ENCODE measurements at places on chromosomes 4 and X.

DNA sequence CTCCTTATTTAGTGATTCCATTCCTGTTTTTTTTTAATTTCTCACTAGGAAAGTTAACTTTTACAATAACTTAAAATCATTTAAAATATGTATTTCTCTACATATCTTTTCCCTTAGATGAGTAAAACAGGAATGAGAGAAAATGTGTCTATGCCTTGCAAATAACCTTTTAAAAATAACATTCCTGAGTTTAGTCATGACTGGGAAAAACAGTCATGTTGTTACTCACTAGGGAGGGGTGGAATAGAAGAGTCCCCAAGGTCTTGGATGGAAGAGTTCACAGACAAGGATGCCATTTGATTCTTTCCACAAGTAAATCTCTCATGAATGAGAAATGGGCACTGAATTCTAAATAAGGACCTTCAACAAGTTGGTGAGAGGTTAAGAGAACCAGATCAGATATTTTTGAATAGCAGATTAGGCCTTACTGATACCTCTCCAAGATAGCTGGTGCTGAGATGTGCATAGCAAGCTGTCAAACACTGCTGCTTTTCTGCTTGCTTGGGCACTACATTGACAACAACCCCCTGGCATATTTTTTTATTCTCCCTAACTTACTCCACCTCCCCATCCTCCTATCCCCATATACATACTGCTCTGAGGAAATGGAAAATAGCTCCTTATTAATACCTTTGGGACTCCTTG is 25.1 kb downstream of the UGDH start:
- no peak for DNase-seq

DNA sequence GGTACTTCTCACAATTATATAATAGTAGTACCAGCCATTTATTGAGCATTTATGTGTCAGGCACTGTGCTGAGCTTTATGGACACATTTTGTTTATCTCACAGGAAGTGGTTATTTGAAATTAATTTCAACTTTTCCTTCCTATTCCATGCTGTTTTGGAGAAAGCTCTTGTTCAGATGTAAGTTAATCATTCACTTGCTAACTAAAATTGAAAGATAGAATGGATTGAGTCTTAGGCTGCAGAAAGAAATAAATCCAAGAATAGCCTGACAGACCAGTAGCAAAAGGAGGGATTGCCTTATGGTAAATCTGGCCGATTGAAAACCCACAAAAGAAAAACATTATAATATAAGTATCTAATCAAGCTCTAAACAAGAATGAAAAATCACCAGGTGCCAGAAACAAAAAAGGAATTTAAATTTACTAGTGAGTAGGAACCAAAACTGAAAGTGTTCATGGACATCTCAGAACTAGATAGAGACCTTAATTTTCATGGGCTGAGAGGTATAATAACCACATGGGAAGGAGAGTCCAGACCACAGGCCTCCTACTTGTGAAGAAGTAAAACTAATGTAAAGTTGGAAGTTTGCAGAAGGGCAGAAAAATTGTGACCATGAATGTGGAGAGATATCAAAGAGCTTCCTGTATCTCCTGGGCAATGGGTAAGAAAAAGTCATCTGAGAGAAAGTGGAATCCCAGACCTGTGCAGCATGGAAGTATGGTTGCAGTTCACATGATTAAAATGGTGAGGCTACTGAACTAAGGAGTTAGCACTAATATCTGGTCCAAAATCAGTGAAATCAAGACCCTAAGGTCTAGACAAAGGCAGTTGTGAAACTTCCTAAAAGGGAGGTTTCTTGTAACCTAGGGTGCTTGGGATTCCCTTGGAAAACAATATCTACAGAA is 38.0 kb downstream of the RADX start:
- DNase-seq: no peak

DNA sequence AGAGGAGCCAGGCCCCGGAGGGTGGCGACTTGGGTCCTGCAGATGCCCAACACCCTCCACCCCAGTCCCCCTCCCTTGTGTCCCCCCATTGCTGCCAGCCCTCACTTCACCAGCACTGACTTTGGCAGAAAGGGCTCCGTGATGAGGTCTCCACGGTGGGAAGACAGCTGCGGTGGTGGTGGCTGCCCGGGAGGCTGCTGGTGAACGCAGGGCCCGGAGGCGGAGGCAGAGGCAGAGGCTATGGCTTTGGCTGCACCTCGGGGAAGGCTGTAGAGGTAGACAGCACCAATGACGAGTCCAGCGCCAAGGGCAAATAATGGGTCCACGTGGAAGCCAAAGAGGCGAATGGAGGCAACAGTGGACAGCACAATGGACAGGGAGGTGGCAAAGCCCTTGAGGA is 6.8 kb downstream of the SLC35A2 start:
- DNase-seq: no peak

GRCh38 chr4:17008834-17009345 is 110.4 kb upstream of the LDB2 start:
- DNase-seq: no peak

- DNase-seq: no peak
These were observed 239.6 kb upstream of the FSTL5 start for GRCh38 chr4:162403419-162403818.

DNA sequence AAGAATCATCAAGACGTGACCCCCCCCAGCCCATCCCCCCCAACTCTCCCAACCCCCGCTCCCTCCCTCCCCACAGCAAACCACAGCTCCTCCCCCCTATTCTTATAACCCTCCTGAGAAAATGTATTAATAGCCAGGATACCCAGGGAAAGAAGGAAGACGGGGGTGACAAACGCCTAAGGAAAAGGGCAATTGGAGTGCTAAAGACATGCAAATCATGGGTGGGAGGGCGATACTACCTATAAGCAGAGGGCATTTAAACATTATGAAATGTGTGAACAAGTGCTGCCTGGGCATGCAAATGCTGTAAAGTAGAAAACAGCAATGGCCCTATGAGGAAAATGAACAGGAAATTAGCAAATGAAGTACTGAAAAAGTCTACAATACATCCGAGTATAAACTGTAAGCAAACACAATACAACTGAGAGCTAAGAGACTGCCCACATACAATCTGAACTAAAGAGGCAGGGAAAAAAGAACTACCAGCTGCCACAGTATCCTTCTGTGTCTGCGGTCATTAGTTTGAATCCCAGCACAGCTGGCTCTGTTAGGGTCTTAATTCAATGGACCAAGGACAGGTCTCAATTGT is 2.4 kb downstream of the CXXC4 start:
- DNase-seq: no peak

GRCh38 chr4:128803783-128804182 is 5.7 kb upstream of the JADE1 start:
- DNase-seq: no peak

DNA sequence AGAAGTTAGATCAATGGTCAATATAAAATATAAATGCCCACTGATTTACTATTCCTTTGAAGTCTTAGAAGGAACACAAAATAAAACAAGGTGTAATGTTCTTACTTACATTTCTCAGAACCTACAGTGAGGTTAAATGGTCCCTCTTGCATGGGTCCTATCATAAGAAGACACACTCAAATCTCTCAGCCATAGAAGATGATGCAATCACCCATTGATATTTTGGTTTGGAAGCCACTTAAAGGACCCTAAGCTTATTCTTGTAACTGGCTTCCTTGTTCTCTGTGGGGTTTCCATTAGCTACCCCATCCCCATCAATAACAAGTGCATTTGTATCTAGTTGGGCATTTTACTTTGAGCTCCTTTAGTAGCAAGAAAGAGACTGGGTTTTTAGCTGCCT is 15.1 kb downstream of the REELD1 start:
- no peak for DNase-seq

DNA sequence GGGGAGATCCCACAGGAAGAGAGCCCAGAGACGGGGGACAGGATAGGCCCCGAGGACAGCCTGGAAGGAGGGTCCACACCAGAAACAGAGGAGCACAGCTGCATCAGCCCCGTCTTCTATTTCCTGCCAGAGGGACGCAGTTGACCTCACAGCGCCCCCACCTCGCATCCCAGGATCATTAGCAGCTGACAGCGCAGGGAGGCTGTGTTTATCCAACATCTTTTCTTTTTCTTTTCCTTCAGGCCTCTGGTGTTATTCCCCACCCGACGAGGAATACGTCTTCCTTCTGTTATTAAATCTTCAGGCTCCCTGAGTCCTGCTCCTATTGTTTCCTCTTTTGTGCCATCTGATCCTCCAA is 75.4 kb downstream of the DCHS2 start:
- no peak for DNase-seq

DNA sequence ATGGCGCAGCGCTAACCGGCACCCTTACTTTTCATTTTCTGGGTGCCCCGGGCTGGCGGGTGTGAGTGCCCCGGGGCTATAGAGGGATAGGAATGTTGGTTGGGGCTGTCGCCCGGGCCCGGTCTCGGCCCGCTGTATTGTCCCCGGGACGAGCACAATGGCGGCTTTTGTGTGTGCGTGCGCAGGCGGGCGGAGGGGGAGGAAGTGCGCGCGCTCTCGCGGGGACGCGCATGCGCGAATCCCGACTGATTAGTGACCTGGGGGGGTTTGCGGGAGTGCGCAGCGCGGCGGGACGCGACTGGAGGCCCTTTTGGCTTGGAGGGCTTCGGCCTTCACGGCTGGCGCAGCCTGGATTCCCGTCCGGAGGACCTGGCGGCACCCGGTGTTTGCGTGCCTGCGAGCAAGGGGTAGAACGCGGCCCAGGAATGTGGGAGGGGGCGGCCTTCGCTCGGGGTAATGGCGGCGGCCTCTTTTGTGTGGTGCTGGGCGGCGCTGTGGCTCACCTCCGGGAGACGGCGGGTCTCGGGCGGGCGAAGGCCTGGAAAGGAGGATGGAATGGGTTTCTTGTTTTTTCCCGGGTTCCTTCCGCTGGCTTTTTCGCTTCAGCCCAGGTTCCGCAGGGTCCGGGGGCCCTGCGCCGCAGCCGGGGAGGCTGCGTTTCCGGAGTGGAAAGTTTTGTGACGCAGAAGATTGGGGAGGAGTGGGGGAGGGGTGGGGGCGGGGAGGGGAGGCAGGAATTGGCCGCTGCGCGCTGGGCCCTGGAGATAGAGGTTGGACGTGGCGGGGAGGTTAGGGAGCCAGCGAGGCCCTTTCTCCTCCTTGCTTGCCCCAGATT is 618 bp downstream of the DDX3X start:
- DNase-seq: peak; percentile 76

- no peak for DNase-seq
These were observed 346.1 kb downstream of the GBA3 start for GRCh38 chr4:23038626-23039491.

All from naive thymus-derived CD8-positive, alpha-beta T cell (primary cell).